HCT116 (cell line): ENCODE measurements at places on chromosomes 5 and 9. TPM values are rescaled to one million over a fixed set of nuclear protein-coding genes. Genes with fewer than 3 reads are reported as not detected.

GRCh38 chr9:119453490-119453911, 84.3 kb upstream of the BRINP1 start:
- DNase-seq: no peak

CDX1 gene
- total RNA-seq: not detected

DNA sequence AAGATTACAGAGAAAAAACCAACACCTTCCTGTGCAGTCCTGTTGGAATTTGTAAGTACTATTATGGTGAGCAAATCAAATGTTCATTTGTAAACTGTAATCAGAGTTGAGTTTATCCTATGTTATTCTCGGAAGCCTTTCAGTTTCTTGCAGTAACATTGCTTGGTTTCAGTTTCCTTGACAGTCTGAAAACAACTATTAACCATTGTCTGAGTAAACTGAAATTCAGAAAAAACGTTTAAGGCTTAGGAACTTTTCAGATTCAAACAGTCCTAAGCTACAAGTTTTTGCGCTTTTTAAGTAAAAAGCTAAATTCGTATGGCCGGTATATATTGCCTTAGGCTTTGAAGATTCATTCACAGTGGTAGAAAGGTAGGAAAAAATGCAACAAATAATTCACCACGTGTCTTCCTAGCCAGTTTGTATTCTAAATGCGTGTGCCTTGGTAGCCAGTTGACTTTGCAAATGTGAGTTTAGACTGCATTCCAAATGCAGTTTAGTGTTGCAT, 2.5 kb downstream of the GPBP1 start:
- DNase-seq: no peak

GRCh38 chr9:10806868-10807267, 194.1 kb upstream of the PTPRD start:
- no peak for DNase-seq

DNA sequence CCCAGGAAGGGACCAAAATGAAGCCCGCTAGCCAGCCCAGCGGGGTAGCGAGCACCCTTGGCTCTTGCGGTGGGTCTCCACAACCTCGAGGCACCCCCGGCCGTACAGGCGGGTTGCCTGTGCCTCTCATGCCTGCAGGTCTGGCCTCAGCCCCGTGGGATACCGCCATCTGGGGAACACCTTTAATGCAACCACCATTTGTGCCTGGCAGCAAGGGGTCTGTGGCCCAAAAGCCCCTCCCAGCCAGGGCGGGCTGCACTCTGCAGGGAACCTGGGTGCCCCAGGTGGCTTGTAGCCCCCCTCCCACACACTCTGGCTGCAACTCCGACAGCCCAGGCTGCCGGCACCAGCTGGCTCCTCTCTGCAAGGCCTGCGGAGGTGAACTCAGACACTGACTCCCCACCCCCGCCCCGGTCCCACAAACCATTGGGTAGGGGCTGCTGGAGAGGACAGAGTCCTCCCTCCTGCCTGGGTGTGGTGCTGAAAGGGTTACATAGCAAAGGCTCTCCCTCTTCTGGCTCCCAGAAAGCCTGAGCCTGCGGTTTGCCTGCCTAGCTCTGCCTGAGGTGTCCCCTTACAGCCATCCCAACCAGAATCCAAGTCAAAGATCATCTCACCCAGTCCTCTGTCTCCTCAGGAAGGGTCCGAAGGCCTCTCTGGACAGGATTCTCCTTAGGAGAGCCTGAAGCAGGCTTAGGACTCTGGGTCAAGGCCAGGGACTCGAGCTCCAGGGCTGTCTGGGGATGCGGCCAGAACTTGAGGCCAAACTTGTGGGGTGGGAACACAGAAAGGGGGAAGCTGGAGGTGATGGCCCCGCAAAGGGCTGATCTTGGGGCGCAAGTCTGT, 109.4 kb downstream of the PSD2 start:
- DNase-seq: no peak

PCDHA3 gene
- not detected for total RNA-seq

GRCh38 chr9:93368437-93368836, 83.0 kb upstream of the FAM120A start:
- no peak for DNase-seq

ZNF454 gene
- total RNA-seq: 0.61 TPM

IFNK gene
- total RNA-seq: not detected

DNA sequence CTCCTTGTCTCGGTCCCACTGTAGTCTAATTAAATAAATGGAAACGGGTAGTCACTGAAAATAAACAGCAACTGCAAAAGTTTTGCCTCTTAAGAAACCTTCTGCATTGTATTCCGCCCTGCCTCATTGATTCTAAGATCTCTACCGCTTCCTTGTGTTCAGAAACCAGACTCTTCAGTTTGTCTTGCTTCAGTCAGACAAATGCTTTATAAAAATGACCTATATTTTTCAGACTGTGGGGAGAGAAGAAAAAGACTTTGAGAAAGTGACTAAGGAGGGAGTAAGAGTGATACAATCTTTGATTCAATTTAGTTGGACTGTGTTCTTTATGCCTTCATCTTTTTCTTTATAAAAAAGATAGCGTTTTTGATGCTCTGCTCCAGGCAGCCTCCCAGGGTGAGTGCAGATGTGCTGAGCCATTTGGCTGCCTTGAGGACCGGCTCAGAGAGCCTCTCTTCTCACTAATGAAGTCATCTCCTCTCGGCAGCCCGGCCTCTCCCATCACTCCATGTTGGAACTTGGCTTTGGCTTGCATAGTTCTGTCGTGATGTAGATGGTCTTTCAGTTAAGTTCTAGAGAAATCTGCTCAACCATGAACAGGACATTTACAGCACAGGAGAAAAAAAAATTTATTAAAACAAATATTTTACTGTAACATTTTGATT, 4.0 kb upstream of the VCAN start:
- DNase-seq: no peak

- no peak for DNase-seq
Measured at GRCh38 chr5:179866241-179867078, 7.8 kb upstream of the MRNIP start.

- no peak for DNase-seq
Measured at GRCh38 chr9:77523891-77524290, 124.2 kb downstream of the GNA14 start.

- DNase-seq: no peak
Measured at GRCh38 chr5:142737179-142737578, 33.0 kb upstream of the ARHGAP26 start.

DNA sequence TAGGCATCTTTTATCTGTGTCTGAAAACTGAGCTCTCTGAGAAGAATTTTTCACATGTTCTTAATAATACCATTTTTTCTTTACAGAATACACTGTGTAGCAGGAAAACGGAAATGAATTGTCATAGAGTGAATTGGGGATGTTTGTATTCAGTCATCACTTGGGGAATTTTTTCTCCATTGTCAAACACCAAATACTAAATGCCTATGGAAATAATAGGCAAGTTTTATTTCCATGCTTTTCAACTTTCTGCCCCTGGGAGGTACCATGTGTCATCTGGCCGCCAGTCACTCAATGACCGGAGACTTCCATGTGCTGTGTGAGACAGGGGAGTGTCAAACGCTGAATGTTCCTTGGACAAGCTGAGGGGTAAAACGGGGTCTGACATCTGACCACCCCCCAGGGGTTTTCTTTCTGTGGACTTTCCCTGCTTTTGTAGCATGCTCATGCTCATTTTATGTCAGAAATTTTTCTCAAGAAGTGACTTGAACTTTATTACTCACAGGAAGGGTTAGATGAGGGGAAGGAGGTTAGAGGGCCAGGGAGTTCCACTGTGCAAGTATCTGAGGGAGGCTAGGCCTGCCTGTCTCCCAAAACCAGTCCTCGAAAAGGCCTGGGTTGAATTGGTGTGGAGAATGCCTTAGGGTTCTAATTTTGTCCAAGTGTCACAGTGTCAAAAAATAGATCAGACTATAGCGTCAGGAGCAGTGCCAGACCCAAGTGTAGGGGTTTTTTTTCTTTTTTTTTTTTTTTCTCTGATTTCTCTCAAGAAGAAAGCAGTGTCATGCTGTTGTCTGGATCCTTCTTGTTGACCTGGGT, 438.6 kb downstream of the AGTPBP1 start:
- no peak for DNase-seq

- no peak for DNase-seq
Measured at GRCh38 chr5:16933337-16933736, 2.8 kb downstream of the MYO10 start.

- no peak for DNase-seq
Measured at GRCh38 chr9:137582286-137582860, 3.6 kb upstream of the DPH7 start.

LECT2 gene
- not detected for total RNA-seq

DBH gene
- not detected for total RNA-seq

PIP5KL1 gene
- total RNA-seq: 37.6 TPM

DNA sequence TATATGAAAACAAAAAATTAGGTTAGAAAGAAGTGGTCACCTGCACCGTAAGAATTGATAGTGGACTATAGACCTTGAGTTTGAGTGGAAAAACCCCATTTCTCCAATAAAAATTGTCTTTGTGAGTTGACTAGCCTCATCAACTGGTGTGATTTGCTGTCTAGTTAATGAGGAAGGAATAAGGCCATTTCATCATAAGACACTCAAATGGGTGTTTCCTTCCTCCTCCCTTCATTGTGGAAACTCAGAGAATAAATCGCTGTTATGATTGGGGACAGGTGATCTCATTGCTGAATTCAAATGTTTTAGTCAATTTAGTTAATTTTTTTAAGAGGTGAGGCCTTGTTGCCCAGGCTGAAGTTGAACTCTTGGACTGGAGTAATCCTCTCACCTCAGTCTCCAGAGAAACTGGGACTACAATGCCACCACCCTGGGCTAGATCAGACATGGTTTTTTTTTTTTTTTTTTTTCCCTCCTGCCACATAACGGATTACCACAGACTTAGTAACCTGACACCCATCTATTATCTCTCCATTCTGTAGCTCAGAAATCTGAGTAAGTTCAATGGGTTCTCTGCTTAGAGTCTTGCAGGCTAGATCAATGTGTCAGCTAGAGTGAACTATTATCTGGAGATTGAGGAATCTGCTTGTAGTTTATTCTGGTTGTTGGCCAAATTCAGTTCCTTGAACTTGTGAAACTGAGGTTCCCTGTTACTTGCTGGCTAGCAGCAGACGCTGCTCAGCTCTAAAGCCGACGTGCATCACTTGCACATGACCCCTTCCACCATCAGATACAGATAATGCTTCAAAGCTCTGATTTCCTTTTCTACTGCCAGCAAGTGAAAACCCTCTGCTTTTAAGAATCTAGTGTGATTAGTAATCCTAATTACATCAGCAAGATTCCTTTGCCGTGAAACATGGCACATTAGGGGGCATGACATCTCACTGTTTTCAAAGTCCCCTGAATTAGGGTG, 663.8 kb upstream of the CDH9 start:
- DNase-seq: no peak
